ENCODE measurements at places on chromosomes 4 and X.

DNA sequence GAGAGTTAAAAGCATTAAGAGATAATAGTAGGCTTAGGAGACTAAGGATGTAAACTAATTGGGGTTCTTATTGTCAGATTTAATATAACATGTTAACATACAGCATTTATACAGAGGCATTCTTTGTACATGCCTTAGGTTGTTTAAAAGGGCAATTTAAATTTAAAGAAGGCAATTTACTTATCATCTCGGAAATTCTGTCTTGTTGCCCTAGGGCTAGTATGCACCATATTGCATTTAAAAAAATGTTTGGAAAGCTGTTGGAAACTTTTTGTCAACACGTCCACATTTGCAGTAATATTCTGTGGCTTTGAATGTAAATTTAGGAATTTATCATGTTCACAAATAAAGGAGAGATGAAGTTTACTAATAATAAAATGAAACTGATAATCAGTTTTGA, 25.5 kb downstream of the GALNT7 start:
- no peak for DNase-seq

GRCh38 chr4:127781300-127782024, 660 bp upstream of the HSPA4L start:
- DNase-seq = no peak

DNA sequence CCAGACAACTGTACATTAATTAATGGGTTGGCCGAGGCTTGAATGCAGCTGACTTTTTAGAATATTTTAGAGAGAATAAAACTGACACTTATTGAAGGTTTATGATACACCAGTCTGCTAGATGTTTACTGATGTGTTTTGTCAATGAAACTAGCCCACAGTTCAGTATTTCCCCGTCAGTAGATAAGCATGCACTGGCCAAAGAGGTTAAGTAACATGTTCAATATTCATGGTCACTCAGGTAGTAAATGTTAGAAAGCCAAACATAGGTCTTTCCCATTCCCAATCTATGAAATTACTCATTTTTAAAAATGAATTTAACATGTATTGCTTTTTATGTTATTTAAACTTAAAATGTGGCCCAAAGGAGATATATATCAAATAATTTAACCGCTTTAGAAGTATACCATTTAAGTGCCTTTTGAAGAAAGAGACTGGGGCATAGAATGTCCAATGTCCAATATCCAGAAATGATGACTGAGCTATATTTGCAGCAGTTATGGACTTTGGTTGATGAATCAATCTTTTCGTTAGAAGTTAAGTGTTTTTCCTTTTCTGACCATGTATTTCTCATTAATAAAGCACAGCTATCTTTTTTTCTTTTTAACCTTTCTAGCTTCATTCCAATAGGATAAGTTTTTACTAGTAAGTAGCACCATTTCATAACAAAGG, 156.1 kb downstream of the RAPGEF2 start:
- DNase-seq = no peak

GRCh38 chr4:112340023-112340422, 42.9 kb downstream of the ALPK1 start:
- DNase-seq = no peak

DNA sequence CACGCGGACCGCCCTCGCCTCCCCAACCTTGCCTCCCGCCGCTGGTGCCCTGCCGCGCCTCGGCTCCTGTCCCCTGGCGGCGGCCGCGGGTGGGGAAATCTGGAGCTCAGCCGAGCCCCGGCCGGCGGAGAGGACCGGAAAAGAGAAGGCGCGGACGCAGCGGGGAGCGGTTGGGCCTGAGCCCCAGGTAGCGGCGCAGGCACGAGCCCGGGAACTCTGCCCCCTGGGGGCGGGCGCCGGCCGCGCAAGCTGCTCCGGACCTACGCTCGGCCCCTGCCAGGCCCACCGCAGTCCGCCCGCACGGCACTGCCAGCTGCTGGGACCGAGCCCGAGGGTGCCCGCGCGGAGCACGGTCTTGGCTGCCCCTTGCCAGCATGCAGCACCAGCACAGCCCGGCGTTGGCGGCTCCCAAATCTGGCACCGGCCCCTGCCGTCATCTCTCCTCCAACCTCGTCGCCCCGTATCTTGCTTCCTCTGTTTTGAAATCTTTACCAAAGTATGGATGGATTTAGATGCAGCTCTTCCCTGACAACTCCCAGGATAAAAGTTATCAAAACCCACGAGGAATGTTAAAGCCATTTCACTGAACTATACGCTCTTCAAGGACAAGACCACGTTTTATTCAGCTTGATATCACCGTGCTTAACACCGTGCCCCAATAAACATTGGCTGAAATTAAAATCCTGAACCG, at the start of gene PRSS12:
TSS of gene PRSS12 (minus strand) at position 161 of the 691 bp plus-strand sequence. CDS start 283 bp downstream, outside the sequence.
- no peak for DNase-seq

GRCh38 chr4:187711586-187711985, 284.0 kb upstream of the ZFP42 start:
- DNase-seq = no peak

DNA sequence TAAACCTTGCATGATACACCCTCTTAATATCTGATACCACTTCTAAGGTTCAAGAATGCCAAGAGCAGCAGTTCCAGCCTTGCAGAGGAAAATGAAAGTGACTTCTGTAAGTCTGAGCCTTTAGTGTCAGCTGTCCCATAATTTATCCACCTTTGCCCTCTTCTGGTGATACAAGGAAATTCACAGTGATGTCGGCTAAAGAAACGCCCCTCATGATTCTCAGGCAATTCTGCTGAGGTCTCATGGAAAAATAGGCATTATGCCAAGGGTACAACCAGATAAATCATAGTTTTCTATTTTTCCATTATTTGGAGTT, 172.2 kb upstream of the CXCL13 start:
- no peak for DNase-seq

- no peak for DNase-seq
Observed at GRCh38 chrX:37424000-37424429, 74.9 kb downstream of the PRRG1 start.

DNA sequence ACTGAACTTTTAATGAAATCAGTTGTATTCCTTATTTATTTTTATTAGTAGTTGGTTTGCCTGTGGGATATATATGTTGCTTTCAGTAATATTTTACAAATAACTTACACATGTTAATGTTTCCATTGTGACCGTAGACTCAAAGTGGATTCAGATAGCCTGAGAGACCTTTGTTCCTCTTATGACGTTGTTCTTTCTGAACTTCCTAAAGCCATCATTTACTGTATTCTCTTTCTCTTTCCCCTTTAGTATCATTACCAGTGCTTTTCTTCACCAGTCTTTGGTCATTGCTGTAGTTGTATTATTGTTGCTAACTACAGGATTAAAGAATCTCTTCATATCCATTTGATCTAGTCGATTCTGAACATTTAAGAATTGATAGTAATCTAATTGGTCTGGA, 4.3 kb downstream of the STIM2 start:
- DNase-seq = no peak

DNA sequence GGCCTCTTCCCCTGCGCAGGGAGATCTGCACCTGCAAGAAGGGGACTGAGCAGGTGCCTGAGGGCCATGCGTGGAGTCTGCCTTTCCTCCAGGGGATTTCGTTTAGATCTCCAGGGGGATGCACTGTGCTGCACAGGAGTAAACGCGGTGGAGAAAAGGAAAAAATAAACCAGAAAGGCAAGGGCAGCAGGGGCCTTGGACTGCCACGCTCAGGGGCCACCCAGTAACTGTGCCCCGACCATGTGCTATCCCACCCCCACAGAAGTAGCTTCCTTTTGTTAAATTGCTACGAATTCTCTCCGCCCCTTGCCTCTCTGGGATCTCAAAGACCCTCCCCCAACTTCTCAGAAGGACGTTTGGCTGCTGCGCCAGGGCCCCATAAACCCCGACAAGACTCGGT, 17.2 kb upstream of the HMX1 start:
- no peak for DNase-seq

DNA sequence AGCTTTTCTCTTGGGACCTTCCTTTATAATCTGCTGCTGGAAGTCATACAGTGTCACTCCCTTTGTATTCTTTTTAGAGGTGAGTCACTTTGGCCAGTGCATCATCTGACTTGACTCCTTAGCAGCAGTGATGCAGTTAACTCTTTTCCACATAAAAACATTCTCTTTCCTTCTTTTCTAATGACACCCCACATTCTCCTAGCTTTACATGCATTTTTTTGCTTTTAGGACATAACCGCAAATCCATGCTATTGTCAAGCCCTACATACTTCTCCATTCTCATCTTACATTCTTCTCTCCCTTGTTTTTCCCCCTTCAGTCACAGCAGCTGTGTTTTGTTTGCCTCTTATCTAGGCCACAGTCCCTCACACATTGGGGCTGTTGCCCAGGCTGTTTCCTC, 55.1 kb downstream of the ZNF330 start:
- DNase-seq = no peak

DNA sequence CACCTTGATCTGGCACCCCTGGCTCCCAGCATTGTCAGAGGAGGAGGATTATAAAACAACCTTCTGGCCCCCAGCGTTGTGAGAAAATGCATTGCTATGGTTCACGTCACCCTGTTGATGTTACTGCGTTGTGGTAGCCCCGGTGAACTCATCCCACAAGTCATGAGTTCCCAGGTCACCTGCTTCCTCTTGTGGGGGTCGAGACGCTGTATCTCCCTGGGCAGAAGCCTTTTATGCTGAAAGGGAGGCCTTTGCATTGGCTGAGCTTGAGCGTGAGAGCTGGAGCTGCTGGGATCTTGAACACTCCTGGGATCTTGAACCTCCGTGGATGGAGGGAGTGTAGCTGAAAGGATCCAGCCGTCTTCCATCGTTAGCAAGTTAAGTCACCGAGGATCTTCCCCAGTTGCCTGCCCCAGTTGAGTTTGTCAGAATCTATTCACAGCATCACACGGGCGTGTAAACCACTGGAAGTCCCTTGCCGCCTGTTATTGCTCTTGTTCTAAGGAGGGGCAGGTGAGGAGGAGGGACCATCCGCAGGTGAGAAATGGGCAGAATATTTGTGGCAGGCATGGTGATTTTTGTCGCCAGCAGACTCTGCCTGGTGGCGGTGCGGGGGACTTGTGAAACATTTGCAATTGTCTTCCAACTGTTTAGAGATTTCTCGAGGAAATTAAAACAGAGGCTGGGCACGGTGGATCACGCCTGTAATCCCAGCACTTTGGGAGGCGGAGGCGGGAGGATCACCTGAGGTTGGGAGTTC, 299.9 kb downstream of the ASMT start:
- DNase-seq = no peak

GRCh38 chrX:18997916-18998315, 14.0 kb upstream of the PHKA2 start:
- no peak for DNase-seq

- DNase-seq = no peak
Observed at GRCh38 chr4:3253808-3254207, 4.8 kb downstream of the MSANTD1 start.

DNA sequence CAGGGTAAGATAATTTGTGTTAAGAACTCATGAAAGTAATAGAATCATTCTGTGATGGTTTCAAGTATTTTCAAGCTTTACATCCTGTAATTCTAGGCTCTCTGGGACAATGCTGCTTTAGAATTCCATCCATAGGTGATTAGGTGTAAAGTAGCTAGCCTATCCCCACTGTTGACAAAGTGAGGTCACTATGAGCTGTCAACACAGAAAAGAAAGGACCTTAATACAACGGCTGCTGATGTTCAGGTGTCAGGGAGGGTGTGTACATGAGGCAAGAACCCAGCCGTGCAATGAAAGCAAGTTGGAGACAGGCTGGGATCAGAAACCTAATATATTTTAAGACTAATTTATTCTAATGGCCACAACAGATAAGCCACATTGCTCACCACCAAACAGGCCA, 36.8 kb upstream of the SH3RF1 start:
- no peak for DNase-seq

- no peak for DNase-seq
Observed at GRCh38 chrX:19897091-19897490, 9.7 kb upstream of the SH3KBP1 start.
